ENCODE measurements at places on chromosomes 16 and 17.

DNA sequence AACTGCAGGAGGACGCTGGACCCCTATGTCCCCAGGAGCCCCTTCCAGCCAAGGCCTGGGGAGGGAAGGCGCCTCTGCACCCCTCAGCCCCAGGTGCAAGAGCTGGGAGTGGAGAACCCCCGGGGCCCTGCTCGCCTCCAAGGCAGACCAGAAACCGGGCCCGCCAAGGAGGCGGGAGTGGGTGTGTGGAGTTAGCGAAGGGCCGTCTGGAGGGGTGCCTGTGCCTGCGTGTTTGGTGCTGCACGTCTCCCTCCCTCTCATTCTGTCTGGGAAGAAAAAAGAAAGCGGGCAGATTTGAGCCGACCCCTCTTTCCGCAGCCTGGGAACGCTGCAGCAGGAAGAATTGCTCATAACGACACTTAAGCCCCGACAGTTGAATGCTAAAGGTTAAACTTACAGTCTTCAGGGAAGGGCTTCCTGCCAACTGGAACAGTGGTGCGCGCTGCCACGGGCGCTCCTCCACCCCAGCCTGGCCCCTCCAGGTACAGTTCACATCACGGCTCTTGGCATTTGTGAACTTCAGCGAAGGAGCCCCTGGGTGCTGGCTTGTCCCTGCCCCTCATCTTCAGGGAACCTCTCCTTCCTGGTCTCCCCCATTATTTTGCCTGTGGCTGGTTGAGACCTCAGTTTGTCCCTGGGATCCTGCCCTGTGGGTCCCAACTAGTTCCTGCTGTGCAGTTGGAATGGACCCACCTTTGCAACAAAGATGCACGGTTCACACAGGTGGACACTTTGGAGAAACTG is 19.2 kb upstream of the ZFHX3 start:
- no peak for DNase-seq

DNA sequence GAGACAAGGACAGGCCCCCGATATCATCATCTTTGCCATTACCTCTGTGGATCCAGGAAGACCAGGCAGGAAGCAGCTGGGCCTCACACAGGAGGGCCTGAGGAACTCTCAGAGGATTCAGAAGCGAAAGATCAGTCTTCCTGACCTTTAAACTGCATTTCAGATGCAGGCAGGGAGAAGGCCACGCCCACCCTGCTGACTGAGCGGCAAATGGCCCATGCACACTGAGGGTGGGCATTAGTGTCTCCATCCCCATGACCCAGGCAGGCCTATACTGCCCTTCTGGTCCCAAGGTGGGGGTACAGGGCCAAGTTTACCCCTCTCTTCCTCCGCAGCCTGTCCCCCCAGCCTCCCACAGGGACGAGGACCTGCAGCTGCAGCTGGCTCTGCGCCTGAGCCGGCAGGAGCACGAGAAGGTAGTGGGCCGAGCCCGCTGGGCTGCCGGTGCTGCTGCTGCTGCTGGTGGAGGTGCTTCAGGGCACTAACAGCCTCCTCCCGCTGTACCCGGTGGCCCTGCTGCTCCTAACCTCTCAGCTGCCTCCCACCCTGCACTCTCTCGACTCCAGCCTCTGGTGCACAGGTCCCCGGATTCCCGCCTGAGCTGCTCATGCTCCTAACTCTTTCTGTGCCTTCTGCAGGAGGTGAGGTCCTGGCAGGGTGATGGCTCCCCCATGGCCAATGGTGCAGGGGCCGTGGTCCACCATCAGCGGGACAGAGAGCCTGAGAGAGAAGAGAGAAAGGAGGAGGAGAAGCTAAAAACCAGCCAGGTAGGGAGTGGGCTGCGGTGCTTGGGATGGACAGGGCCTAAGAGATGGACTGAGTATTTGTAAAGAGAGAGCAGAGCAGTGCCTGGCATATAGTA is 6.2 kb downstream of the EPN3 start:
- no peak for DNase-seq

DNA sequence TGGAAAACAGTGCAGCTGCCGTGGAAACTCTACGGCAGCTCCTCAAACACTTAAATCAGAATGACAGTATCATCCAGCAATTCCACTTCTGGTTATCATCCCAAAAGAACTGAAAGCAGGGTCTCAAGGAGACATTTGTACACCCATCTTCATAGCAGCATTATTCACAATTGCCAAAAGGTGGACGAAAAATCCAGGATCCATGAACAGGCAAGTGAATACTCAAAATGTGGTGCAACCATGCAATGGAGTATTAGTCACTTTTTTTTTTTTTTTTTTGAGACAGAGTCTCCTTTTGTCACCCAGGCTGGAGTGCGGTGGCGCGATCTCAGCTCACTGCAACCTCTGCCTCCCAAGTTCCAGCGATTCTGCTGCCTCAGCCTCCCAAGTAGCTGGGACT is 10.6 kb upstream of the AATK start:
- DNase-seq: no peak

DNA sequence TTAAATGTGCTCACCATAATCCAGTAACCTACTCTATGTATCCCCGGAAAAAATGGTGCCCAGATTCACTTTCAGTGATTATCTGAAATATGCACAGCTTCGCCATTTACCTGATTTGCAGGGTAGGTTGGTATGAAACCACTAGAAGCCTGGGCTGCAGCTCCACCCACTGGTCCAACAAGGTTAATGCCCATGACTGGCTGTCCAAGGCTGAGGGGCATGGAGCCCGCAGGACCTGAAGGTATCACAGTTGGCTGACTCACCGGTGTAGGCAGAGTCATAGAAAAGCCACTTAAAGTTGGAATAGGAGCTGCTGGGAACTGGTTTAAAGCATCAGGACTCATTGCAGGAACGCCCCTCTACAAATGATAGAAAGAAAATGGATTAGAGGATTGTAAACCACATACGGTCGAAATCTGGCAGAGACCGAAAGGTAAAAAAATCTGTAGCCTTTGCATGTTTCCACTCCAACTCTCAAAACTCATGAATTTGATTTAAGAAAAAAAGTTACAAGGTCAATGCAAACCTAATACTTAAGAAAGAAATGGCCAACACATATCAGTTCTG is 38.6 kb downstream of the SYNRG start:
- DNase-seq: peak; percentile 32

- DNase-seq: no peak
Measured at GRCh38 chr17:7775051-7775450, 57.5 kb downstream of the DNAH2 start.
